ENCODE measurements at places on chromosomes 1 and 21.
A peak's percentile ranks its signal among the peaks of the same experiment; 100 is the strongest.

DNA sequence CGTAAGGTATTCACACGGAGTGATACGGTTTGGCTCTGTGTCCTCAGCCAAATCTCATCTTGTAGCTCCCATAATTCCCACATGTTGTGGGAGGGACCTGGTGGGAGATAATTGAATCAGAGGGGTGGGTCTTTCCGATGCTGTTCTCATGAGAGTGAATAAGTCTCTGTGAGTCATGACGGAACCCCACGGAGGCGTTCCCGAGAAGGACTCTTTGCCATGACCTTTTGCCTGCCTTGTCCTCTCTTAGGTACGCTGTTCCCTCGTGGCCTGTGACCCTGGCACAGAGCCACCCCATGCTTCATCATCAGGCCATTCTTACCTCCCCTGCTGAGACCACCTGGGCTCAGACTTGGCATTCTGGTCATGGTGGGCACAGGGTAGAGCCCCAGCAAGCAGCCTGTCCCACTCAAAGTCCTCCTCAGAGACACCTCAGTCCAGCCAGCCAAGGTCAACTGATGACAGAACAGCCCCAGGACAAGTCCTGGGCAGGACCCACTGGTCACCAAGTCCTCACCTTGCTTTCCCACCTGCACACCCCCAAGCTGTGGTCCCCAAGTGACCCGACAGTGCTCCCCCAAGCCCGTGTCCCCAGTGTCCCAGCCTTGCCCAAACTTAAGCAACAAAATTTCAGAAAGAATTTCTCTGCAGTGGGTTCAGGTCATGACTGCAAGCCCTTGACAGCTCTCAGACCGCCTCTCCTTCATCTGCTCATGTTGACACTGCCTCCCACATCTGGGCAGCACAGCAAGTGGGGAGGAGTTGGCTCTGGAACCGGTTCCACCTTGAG is 158.4 kb downstream of the ACTL8 start:
- no peak for DNase-seq

DNA sequence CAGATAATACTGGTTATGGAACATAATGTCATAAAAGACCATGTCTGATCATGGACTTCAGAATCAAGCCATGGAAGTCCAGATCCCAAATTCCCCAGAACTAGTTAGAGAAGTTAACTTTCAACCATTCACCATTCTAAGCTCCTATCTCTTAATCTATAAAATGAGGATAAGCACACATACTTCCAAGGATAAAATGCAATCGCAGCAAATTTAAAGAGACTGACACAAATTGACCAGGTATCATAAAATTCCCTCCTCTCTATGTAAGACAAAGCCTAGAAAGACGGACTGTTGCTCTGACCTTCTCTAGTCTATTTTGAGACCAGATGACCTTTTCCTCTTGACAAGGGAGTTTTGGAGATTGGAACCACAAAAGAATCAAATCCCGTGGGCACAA is 426.7 kb downstream of the PLPP3 start:
- no peak for DNase-seq

- DNase-seq = peak; percentile 37
These were observed 274.5 kb downstream of the TM2D1 start for GRCh38 chr1:61450454-61450853.

DNA sequence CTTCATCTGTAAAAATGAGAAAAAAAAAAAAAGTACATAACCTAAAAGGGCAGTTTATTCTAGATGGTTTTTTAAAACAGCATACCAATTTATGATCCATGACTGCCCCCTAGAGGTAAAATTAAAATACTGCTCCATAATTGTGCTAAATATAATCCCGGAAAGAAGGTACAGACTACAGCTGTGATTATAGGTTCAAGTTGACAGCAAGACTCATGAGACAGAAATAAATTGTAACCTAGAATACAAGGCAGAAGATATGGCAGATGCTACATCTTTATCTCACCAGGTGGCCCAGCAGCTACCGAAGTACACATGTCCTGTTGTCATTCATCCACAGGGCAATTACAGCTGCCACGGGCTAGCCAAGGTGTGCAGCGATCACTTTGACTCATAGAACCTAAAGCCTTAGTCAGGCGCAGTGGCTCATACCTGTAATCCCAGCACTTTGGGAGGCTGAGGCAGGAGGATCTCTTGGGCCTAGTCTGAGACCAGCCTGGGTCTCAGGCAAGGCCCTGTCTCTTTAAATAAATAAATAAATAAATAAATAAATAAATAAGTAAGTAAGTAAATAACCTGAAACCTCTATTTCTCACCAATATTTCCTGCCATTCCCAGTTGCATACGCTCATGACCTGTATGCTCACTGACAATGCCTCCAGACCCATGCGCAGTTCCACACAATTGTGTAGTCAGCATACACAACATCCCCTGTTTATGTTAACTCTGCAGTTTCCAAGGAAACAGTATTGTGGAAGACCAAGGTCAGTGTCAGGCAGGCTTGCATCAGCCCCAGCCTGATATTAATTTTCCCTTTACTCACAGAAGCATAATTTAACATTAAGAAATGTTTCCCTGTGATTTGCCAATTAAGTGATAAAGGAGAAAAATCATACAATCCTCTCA is 18.3 kb upstream of the PPIE start:
- no peak for DNase-seq

DNA sequence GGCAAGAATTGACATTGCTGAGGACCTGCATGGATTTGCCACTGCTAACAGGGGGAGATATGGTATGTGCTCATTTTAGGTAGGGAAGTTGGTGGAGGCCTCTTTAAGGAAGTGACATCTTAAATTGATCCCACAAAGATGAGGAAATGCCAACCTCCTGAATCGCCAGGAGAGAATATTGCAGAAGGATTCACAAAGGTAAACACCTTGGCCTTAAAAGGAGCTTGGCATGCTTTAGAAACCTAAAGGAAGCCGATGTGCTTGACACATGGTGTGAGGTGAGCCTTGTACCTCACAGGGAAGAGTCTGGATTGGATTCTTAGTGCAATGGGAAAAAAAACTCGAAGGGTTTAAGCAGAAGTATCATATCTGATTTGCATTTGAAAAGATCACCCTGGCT is 470.5 kb upstream of the DAB1 start:
- DNase-seq = no peak
